Activated CD4-positive, alpha-beta T cell treated with anti-CD3 and anti-CD28 coated beads, Interleukin-2, amount 10 ng/mL, durations not matched to agents 7 days and 5 days (primary cell): ENCODE measurements at places on chromosomes 6 and 20. TPM values are rescaled to one million over a fixed set of nuclear protein-coding genes. Genes with fewer than 3 reads are reported as not detected.

OR12D3 gene
- total RNA-seq = not detected

OLIG3 gene
- not detected for total RNA-seq

STK38 gene
- 114 TPM for total RNA-seq

DZANK1 gene
- total RNA-seq = 1.7 TPM

MRPL2 gene
- total RNA-seq = 53.9 TPM

KIAA0408 gene
- total RNA-seq = 4.4 TPM

MYB gene
- 12.6 TPM for total RNA-seq

PRL gene
- total RNA-seq = not detected

PXT1 gene
- total RNA-seq = 0.40 TPM

LY6G6F gene
- total RNA-seq = not detected
